ENCODE measurements at places on chromosomes 2 and 18. TPM values are rescaled to one million over a fixed set of nuclear protein-coding genes. Genes with fewer than 3 reads are reported as not detected.

GRCh38 chr2:167136879-167137596 is 248.8 kb downstream of the XIRP2 start:
- DNase-seq = no peak
- no peaks in the 10 kb centered on the region for H3K36me3 ChIP-seq
- H3K4me1 ChIP-seq = no peaks in the 10 kb centered on the region
- H3K4me3 ChIP-seq = no peak overlapping the region
- H3K27ac ChIP-seq = no peak overlapping the region

GRCh38 chr2:167100506-167100905 is 212.2 kb downstream of the XIRP2 start:
- peaks cover 4% of the 10 kb centered on the region for H3K4me1 ChIP-seq
- H3K4me3 ChIP-seq = no peak overlapping the region
- no peaks in the 10 kb centered on the region for H3K36me3 ChIP-seq
- DNase-seq = no peak

- H3K4me1 ChIP-seq = no peaks in the 10 kb centered on the region
- no peak overlapping the region for H3K27ac ChIP-seq
- no peaks in the 10 kb centered on the region for H3K36me3 ChIP-seq
- no peak for DNase-seq
Observed at GRCh38 chr18:24470022-24470618, 9.7 kb downstream of the HRH4 start.

GRCh38 chr18:34978953-34979608 is 62.1 kb upstream of the MAPRE2 start:
- H3K36me3 ChIP-seq = no peaks in the 10 kb centered on the region
- H3K4me1 ChIP-seq = no peaks in the 10 kb centered on the region
- no peaks in the 10 kb centered on the region for H3K27me3 ChIP-seq
- peak overlapping the region; percentile 96 for H3K4me3 ChIP-seq
- H3K27ac ChIP-seq = peak overlapping the region; percentile 95

GRCh38 chr2:219160186-219161017 is at the start of gene NHEJ1:
NHEJ1 (minus strand) TSS chr2:219160815; CDS start chr2:219158362, 2,453 bp downstream.
- H3K27ac ChIP-seq = peak within 1 kb of the TSS; percentile 86
- no peaks in the 10 kb centered on the region for H3K27me3 ChIP-seq
- no peaks in the 10 kb centered on the region for H3K4me1 ChIP-seq
- no peaks in the 10 kb centered on the region for H3K36me3 ChIP-seq
- peak within 1 kb of the TSS; percentile 55 for H3K4me3 ChIP-seq

GRCh38 chr2:156430980-156431358 is 5.2 kb upstream of the GPD2 start:
- H3K36me3 ChIP-seq = no peaks in the 10 kb centered on the region
- no peaks in the 10 kb centered on the region for H3K27me3 ChIP-seq

The SIX3 gene
- total RNA-seq = 0.72 TPM

The TRABD2A gene
- not detected for total RNA-seq

Measured in pancreas (tissue), 10 donors.